ENCODE measurements at places on chromosomes 6 and 20. TPM values are rescaled to one million over a fixed set of nuclear protein-coding genes. Genes with fewer than 3 reads are reported as not detected.

Gene MROH8
- 3.3 TPM for total RNA-seq

Gene LTB
- 1,438 TPM for total RNA-seq

Gene NFATC2
- total RNA-seq = 60.4 TPM

Gene GSTA1
- not detected for total RNA-seq

Gene DYNLT2
- 1.9 TPM for total RNA-seq

Gene C6orf15
- total RNA-seq = not detected

Gene TPBG
- total RNA-seq = not detected

Gene OPN5
- not detected for total RNA-seq

Gene NTSR1
- total RNA-seq = 0.10 TPM

Gene ADTRP
- 11.3 TPM for total RNA-seq
